Activated CD4-positive, alpha-beta memory T cell treated with anti-CD3 and anti-CD28 coated beads for 36 hours (primary cell): ENCODE measurements at places on chromosomes 13 and 19.

DNA sequence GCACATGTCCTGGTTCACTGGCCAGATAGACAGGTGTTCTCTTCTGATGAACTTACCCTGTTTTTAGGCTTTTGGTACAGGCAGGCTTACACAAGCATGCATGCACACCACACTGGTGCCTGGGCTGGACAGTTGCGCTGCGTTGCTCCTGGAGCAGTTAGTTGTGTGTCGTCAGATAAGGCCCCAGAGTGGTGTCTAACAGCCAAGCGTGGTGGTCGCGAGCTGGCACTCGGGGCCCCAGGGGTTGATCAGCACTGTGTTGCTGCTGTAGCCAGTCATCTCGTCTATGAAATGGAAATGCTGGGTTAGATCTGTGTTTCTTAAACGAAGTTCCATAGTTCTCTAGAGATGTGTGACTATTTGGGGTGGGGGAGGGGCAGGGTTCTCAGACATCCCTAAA, 24.6 kb upstream of the TEX29 start:
- DNase-seq: no peak
- H3K4me1 ChIP-seq: peaks cover 20% of the 10 kb centered on the region
- H3K36me3 ChIP-seq: peaks cover 55% of the 10 kb centered on the region
- H3K27ac ChIP-seq: no peak overlapping the region
- no peaks in the 10 kb centered on the region for H3K27me3 ChIP-seq

GRCh38 chr19:34217952-34218817, 36.2 kb upstream of the GARRE1 start:
- H3K27ac ChIP-seq: peak overlapping the region; percentile 55
- H3K27me3 ChIP-seq: no peaks in the 10 kb centered on the region
- H3K4me3 ChIP-seq: peak overlapping the region; percentile 16
- peaks cover 47% of the 10 kb centered on the region for H3K36me3 ChIP-seq
- peak; percentile 85 for DNase-seq
- peaks cover 39% of the 10 kb centered on the region for H3K4me1 ChIP-seq

DNA sequence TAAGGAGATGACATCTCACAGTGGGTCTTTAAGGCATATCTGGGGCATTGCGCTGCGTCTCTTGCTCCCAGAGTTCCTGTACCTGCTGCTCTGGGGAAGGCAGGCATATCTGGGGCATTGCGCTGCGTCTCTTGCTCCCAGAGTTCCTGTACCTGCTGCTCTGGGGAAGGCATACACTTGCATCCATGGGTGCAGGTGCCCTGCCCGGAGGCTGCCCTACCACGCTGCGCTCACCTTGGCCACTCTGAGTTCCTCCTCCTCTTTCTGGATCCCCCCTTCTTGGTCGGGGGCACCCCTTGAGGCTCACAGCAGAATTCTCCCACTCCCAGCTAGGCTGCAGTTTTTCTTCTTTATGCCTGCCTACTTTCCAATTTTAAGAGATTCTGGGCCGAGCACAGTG, 60.9 kb upstream of the TMTC4 start:
- no peak overlapping the region for H3K4me3 ChIP-seq
- no peaks in the 10 kb centered on the region for H3K36me3 ChIP-seq

DNA sequence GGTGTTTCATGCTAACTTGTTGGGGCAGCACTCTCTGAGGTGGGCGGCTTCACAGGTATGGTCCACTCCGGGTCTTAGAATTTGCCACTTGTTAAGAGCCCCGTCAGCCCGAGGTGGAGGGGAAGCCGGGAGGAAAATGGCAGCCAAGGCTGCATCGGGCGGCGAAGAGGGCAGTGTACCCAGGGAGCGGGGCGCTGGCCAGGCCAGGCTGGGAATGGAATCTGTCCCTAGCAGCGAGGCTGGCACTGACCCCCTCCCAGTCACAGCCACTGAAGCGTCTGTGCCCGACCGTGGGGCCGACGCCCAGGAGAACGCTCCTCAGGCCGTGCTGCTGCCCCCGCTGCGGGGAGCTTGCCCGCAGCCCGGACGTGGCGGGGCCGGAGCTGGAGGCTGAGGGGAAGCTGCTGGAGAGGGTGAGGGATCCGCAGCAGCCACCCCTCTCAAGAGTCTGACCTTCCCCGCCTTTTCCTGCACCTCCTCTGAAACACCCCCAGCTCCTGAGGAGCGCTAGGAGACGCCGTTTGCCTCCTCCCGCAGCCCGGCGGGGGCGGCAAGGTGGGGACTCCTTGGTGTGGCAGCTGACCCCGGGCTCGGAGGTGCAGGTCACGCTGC, 313.8 kb upstream of the SPRY2 start:
- no peak overlapping the region for H3K4me3 ChIP-seq
- no peaks in the 10 kb centered on the region for H3K36me3 ChIP-seq
- no peak overlapping the region for H3K27ac ChIP-seq
- H3K4me1 ChIP-seq: no peaks in the 10 kb centered on the region
- DNase-seq: no peak
- H3K27me3 ChIP-seq: peaks cover 2% of the 10 kb centered on the region

GRCh38 chr13:60303166-60303565, 93.9 kb upstream of the TDRD3 start:
- H3K27ac ChIP-seq: no peak overlapping the region
- DNase-seq: no peak
- H3K36me3 ChIP-seq: no peaks in the 10 kb centered on the region
- H3K4me3 ChIP-seq: no peak overlapping the region

DNA sequence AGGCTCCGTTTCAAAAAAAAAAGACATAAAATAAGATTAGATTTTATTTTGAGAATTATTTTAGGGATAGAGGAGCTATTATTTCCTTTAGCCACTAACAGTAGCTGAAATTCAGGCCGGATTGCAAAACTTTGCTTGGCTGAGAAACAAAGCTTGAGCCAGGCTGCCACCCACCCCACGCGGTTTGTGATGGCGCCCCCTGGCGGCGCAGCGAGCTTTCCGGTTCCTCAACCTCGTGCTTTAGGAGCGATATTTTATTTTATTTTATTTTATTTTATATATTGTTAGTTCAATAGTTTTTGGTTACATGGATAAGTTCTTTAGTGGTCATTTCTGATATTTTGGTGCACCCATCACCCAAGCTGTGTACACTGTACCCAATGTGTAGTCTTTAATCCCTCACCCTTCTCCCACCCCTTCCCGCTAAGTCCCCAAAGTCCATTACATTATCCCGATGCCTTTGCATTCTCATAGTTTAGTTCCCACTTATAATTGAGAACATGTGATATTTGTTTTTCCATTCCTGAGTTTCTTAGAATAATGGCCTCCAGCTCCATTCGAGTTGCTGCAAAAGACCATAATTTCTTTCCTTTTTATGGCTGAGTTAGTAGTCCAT, 19.8 kb upstream of the CEACAM4 start:
- H3K4me3 ChIP-seq: no peak overlapping the region
- no peaks in the 10 kb centered on the region for H3K4me1 ChIP-seq
- H3K27me3 ChIP-seq: peaks cover 30% of the 10 kb centered on the region
- no peak overlapping the region for H3K27ac ChIP-seq
- no peaks in the 10 kb centered on the region for H3K36me3 ChIP-seq

DNA sequence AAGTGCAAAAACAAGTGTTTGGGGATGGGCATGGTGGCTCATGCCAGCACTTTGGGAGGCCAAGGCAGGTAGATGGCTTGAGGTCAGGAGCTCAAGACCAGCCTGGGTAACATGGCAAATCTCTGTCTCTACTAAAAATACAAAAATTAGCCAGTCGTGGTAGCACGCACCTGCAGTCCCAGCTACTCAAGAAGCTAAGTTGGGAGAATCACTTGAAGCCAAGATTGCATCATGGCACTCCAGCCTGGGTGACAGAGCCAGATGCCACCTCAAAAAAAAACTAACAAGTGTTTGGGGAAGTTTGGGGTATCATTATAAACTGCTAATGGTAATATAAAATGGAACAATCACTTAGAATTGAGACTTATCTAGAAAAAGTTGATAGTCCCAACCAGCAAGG, 24.6 kb downstream of the XPO4 start:
- H3K4me1 ChIP-seq: peaks cover 25% of the 10 kb centered on the region
- H3K36me3 ChIP-seq: peaks cover 12% of the 10 kb centered on the region
- H3K4me3 ChIP-seq: no peak overlapping the region
- DNase-seq: no peak
- H3K27ac ChIP-seq: no peak overlapping the region
- no peaks in the 10 kb centered on the region for H3K27me3 ChIP-seq

- no peaks in the 10 kb centered on the region for H3K4me1 ChIP-seq
- DNase-seq: no peak
- H3K36me3 ChIP-seq: no peaks in the 10 kb centered on the region
- H3K27me3 ChIP-seq: no peaks in the 10 kb centered on the region
- H3K27ac ChIP-seq: no peak overlapping the region
- no peak overlapping the region for H3K4me3 ChIP-seq
Measured at GRCh38 chr13:91576590-91576989, 178.2 kb downstream of the GPC5 start.

DNA sequence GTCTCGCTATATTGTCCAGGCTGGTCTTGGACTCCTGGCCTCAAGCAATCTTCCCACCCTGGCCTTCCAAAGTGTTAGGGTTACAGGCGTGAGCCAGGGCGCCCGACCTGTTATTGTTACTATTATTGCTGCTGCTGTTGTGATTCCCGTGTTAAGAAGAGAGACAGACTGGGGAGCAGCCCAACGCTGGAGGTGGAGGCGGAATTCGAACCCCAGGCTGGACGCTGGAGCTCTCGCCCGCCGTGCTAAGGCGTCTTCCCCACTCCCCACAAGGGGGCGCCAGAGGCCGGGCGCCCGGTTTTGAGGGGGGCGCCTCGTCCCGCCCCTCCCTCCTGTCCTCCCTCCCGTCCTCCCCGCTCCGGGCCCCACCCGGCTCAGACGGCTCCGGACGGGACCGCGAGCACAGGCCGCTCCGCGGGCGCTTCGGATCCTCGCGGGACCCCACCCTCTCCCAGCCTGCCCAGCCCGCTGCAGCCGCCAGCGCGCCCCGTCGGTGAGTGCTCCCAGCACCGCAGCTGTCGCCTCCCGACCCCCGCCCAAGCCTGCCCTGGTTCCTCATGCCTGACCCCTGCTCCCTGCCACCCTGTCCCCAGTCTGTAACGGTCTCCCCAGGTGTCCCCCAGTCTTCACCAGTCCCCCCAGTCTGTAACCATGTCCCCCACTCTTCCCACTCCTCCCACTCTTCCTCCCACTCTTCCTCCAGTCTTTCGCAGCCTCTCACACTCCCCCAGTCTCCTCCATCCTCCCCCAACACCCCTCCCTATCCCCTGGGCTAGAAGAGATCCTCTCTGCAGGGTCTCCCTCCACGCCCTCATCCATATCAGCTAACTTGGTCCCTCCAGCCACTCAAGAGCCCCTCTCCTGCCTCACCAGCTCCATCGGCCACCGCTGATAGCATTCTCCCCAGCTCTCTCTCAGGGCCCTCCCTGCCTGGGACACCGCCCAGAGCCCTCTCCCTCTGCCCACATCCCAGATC, at the start of gene EHD2:
EHD2 (plus strand) TSS at position 377 of the 976 bp plus-strand sequence. CDS start 3,191 bp downstream, outside the sequence.
- H3K36me3 ChIP-seq: no peaks in the 10 kb centered on the region
- peak within 1 kb of the TSS; percentile 14 for H3K4me3 ChIP-seq
- no peaks in the 10 kb centered on the region for H3K4me1 ChIP-seq
- peaks cover 26% of the 10 kb centered on the region for H3K27me3 ChIP-seq

GRCh38 chr13:31200637-31200971, 829 bp downstream of the B3GLCT start:
- H3K27ac ChIP-seq: peak overlapping the region; percentile 47
- no peaks in the 10 kb centered on the region for H3K27me3 ChIP-seq
- H3K4me3 ChIP-seq: peak overlapping the region; percentile 65
- DNase-seq: no peak
- H3K4me1 ChIP-seq: peaks cover 23% of the 10 kb centered on the region

DNA sequence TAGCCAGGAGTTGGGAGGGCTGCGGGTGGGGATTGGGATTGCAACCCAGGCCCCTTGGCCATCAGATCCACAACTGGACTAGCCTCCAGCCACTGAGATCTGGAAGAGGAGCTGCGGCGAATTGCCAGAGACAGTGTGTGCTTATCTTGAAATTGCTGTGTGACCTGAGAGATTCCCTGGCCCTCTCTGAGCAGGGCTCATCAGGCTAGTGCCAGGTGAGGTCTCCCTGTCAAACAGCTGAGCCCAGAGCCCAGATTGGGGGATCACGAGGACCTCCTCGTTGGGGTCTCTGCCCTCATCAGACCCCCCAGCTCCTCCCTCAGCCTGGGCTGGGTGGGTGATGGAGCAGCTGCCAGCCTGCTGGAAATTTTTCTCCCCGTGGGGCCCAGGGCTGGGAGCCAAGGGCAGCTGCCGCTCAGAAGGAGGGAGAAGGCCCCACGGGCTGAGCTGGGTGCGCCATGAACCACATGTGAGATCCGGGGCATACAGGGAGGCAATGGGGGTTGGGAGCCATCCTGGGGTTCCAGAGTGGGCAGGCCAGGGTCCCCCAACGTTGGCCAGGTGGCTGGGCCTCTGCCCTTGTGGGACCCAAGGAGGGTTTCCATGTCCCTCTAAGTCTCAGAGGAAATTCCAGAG, 7.2 kb downstream of the FUT5 start:
- H3K36me3 ChIP-seq: no peaks in the 10 kb centered on the region
- no peaks in the 10 kb centered on the region for H3K27me3 ChIP-seq
- no peak overlapping the region for H3K27ac ChIP-seq

- no peaks in the 10 kb centered on the region for H3K36me3 ChIP-seq
- H3K4me1 ChIP-seq: peaks cover 9% of the 10 kb centered on the region
- no peak for DNase-seq
- no peak overlapping the region for H3K27ac ChIP-seq
- H3K4me3 ChIP-seq: no peak overlapping the region
Measured at GRCh38 chr13:45316338-45316737, 24.6 kb downstream of the TPT1 start.

DNA sequence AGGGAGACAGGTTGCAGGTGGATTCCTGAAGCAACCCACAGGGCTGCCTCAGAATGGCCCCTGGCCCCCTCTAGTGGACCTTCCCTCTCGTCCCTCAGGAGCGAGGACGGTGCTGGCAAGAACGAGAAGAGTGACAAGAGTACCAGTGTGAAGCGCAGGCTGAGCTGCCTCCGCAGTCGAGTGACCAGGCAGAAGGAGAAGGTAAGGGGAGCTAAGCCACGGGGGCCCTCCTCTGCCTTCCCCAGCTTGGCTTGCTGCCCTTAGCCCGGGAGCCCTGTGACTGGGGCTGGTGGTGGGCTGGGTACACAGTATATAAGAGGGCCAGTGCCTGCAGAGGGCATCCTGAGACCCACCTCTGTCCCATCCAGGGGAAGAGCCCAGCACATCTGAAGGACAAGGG, 34.0 kb downstream of the ARHGEF18 start:
- no peak for DNase-seq
- peaks cover under 1% of the 10 kb centered on the region for H3K36me3 ChIP-seq
- no peaks in the 10 kb centered on the region for H3K27me3 ChIP-seq
- no peak overlapping the region for H3K27ac ChIP-seq

- peaks cover 7% of the 10 kb centered on the region for H3K27me3 ChIP-seq
- H3K4me3 ChIP-seq: no peak overlapping the region
- no peaks in the 10 kb centered on the region for H3K36me3 ChIP-seq
- no peak overlapping the region for H3K27ac ChIP-seq
- H3K4me1 ChIP-seq: no peaks in the 10 kb centered on the region
- no peak for DNase-seq
Measured at GRCh38 chr13:112435973-112436372, 59.8 kb downstream of the SPACA7 start.

- peaks cover 28% of the 10 kb centered on the region for H3K27me3 ChIP-seq
- no peak overlapping the region for H3K27ac ChIP-seq
- no peak for DNase-seq
- H3K36me3 ChIP-seq: no peaks in the 10 kb centered on the region
Measured at GRCh38 chr13:35481777-35482176, 5.3 kb upstream of the MAB21L1 start.

GRCh38 chr19:4976401-4977298, 7.7 kb downstream of the KDM4B start:
- DNase-seq: no peak
- H3K36me3 ChIP-seq: peaks cover 2% of the 10 kb centered on the region
- H3K4me1 ChIP-seq: peaks cover 9% of the 10 kb centered on the region
- H3K4me3 ChIP-seq: no peak overlapping the region
- H3K27ac ChIP-seq: no peak overlapping the region
- H3K27me3 ChIP-seq: no peaks in the 10 kb centered on the region

- H3K36me3 ChIP-seq: peaks cover 18% of the 10 kb centered on the region
- no peak overlapping the region for H3K27ac ChIP-seq
- no peaks in the 10 kb centered on the region for H3K27me3 ChIP-seq
- H3K4me1 ChIP-seq: no peaks in the 10 kb centered on the region
- DNase-seq: no peak
Measured at GRCh38 chr19:3660493-3661219, 34.1 kb upstream of the CACTIN start.
